NT2/D1 (cell line): ENCODE measurements at places on chromosomes 2 and 18.

- no peak for DNase-seq
Measured at GRCh38 chr2:140138736-140139135, 1358.5 kb upstream of the NXPH2 start.

GRCh38 chr2:201734111-201734510 is 35.7 kb upstream of the MPP4 start:
- DNase-seq: no peak

DNA sequence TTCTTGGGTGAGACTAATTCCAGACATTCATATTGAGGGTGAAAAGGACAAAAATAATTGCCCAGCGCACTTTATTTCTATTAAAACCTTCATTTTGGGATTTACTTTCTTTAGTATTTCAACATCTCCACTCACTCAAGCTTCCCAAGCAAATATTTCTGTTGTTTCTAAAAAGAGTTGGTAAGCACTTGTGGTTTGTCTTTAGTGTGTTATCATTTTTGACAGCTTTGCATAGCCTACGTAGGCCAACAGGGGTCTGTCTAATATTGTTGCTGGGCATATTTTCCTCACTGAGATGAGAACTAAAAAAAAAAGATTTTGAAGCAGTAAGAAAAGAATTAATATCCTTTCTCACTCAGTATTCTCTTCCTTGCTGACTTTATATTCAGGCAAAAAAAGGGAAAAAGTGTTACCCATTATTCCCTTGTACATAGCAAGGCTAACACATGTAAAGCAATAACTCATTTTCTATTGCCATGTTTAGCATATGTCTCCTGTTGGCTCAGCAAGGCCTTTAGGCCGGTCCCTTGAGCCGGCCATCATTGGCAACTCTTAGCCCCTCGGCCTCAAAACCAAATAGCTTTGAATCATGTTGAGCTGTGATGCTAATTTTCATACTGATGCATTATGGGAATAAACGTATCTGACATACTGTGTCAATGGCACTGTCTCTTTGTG is 494.2 kb downstream of the ARHGAP15 start:
- no peak for DNase-seq

- DNase-seq: no peak
Measured at GRCh38 chr2:222823183-222823930, 37.5 kb upstream of the ACSL3 start.

DNA sequence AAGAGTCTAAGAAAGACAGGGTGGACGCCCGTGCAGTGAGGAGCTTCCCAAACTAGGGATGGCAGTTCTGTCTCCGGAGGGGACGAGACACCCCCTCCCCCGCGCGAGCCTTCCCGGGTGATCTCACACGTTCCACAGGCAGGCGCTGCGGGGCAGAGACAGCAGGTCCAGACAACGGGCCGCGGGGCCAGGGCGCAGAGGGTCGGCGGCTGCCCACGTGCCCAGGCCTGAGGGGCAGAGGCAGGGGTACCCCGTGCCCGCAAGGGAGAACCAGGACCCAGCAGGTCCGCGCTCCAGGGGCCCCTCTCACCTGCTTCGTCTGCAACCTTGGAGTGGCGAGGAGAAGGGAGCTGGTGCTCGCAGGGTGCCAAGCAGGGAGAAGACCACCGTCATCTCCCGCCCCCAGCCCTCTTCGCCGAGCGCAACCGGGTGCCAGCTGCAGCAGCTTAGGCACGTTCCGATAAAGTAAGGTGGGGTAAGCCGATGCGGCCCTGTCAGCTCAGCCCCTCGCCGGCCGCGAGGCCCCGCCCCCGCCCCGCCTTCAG is at the start of gene GPR155:
GPR155 (minus strand) TSS at position 467 of the 545 bp plus-strand sequence. CDS start 5,073 bp downstream, outside the sequence.
- DNase-seq: no peak

GRCh38 chr2:54577035-54577434 is 120.9 kb downstream of the SPTBN1 start:
- DNase-seq: no peak

DNA sequence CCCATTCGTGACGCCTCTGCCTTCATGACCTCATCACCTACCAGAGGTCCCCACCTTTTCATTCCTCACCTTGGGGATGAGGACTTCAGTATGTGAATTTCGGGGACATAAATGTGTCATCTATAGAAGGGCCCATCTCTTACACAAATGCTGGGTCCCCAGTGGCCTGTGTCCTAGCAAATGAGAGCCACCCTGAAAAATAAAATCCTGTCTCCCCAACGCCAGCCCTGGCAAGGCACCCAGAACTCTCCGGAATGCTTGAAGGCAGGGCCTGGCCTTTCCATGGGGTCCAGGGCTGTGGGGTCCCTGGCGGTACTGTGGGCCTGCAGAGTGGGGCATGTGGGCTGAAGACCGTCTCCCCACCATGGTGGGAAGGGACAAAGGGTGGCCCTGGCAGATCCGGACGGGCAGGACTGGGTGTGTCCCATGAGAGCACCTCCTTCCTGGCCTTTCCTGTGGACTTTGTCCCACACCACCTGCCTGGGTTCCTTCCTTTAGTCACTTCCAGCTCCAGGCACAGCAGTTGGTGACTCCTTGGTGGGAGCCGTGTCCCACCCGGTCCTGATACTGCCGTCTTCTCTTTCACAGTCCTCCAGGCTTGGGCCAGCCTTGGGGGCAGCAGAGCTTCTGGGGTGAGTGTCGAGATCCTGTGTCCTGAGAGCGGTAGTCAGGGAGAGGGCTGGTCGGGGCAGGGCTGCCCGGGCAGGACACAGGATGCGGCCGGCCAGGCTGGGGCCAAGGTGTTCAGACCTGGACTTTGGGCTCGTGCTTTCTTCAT is 18.6 kb downstream of the CAPN10 start:
- DNase-seq: no peak

- no peak for DNase-seq
Measured at GRCh38 chr2:236526455-236527158, 43.0 kb upstream of the ACKR3 start.
